ENCODE measurements at places on chromosomes 2 and 18.

- DNase-seq = no peak
These were observed 128.7 kb downstream of the MEP1B start for GRCh38 chr18:32318581-32318980.

DNA sequence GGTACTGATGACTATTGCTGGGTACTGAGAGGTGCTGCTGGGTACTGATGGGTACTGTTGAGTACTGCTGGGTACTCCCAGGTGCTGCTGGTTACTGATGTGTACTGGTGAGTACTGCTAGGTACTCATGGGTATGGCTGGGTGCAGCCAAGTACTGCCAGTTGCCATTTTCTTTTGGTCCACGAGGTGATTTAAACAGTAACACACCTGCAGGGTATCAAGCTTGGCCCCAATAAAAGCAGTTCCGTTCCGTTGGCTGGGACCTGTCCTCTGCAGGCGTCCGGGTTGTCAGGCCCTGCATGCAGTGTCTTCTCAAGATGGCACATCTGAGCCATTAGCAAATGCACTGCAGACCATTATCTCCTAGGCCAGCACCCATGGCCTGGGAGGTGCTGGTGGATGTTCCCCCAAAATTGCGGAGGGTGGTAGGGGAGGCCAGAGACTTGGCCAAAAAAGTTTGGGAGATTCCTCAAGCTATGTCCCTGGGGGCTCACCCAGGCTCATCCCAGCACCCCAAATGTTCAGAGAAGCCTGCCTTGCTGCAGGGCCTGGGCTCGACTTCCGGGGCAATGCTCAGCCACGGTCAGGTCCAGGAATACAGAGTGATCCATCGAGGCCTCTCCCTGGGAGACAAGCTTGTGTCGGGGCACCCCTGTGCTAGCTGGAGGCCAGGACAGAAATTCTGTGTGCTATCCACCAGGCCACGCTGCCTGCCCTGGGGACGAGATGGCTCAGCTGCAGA is 165.2 kb downstream of the TWIST2 start:
- no peak for DNase-seq

GRCh38 chr2:120693121-120693520 is 42.5 kb upstream of the GLI2 start:
- DNase-seq = no peak

- DNase-seq = no peak
These were observed 210.3 kb upstream of the GCFC2 start for GRCh38 chr2:75920859-75921551.

- no peak for DNase-seq
These were observed 44.1 kb upstream of the HDAC4 start for GRCh38 chr2:239444626-239445577.
